Fibroblast of the aortic adventitia (primary cell): ENCODE measurements at places on chromosomes 12 and 14.

- no peak for DNase-seq
These were observed 1.2 kb downstream of the WNT5B start for GRCh38 chr12:1630133-1630826.

- DNase-seq: peak; percentile 81
These were observed 115.7 kb downstream of the DIO2 start for GRCh38 chr14:80095623-80096022.

GRCh38 chr12:40762072-40762471, 69.8 kb downstream of the CNTN1 start:
- no peak for DNase-seq

DNA sequence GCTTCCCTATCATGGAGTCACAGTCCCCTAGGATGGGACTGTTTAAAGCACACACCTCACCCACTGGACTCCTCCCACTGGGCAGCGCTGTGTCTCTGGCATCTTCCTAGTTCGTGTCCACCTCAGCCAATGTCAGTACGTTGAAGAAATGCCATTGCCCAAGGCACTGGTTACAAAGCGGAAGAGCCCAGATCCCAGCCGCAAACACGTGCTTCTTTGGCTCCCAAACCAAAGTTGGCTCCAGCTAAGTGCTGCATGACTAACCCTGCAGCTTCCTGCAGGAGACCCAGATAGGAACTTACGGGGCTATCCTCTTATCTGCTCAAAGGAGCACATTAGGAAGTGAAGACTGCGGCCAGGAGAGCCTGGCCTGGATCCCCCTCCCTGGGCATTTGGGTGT, 9.3 kb downstream of the SYNE3 start:
- DNase-seq: peak; percentile 97

DNA sequence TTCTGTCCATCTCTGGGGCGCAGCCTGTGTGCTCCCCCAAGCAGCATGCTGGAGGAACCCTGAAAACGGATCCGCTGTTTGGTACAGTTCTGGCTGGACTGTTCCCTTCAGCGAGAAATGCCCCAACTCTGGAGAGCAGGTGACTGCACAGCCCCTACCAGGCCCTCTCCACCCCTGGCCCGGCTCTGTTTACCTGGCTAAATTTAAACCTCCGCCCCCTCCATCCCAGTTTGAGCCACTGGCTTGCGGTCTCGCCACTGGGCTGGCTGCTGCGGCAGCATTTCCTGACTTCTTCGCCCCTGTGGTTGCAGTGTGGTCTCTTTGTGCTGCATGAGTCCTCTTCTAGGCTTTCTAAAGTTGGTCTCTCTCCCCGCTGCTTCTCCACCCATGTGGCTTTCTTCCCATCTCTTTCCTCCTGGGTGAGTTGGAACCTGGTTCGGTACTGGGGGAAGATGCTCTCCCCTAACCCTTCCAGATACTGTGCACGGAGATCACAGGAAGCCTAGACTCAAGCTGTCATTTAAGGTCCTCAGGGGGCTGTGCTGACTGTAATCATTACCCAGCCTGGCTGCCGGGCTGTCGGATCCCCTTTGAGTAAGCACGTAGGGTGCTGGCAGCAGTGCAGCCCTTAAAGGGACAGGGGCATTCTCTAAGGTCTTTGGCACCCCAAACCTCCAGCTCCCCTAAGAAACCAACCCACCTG, 60.6 kb downstream of the FBXL14 start:
- peak; percentile 60 for DNase-seq

GRCh38 chr14:104444159-104445030, 135.2 kb upstream of the C14orf180 start:
- DNase-seq: no peak

DNA sequence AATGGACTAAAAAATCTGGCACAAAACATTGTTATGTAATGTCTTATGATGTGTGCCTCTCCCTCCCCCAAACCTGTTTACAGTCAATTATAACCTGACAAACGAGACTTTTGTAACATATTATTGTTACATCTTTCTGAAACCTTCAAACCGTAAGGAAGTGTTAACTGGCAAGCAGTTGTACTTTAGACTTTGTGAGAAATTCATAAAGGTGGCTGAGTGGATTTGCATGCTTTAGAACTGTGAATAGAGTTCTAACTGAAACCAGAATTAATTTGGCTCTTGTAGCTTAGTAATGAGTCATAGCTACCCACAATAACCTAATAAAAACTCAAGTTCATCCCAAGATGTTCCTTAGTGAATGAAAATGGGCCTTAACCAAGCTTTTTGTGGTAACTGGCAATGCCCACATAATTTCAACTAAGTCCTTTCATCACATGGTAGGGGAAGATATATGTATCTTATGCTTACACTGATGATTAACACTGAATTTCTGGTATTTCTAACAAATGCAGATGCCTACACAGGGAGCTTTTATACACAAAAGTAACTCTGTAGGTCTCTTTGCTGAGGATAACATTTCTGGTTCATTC, 29.7 kb downstream of the RAD9B start:
- peak; percentile 60 for DNase-seq

DNA sequence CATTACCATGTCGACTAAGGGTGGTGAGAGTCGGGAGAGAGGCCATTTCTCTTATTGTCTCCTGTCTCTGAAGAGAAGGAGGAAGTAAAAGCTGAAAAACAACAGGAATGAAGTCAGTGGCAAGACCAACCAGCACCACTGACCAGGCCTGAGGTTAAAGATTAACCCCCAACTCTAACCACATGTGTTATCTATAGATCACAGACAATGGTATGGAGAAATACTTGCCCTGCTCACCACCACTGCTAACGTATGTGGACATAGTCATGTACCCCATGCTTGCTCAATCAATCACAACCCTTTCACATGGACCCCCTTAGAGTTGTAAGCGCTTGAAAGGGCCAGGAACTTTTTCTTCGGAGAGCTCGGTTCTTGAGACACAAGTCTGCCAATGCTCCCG, 690.9 kb upstream of the LMO3 start:
- no peak for DNase-seq

DNA sequence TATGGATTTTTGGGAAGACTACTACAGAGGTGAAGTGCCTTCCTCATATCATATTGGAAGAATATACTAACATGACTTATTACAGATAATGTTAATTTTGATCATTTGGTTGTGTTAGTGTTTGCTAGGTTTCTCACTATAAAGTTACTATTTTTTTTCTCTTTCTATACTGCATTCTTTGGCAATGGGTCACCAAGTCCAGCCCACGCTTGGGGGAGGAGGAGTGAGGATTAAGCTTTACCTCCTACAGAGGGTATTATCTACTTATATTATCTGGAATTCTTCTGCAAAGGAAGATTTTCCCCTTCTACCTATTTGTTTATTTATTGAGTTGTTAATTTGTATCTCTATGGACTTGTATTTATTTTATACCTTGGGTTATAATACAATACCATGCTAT, 31.5 kb downstream of the SCN8A start:
- peak; percentile 35 for DNase-seq

- DNase-seq: no peak
These were observed 39.2 kb downstream of the NPAS3 start for GRCh38 chr14:32977913-32978312.

DNA sequence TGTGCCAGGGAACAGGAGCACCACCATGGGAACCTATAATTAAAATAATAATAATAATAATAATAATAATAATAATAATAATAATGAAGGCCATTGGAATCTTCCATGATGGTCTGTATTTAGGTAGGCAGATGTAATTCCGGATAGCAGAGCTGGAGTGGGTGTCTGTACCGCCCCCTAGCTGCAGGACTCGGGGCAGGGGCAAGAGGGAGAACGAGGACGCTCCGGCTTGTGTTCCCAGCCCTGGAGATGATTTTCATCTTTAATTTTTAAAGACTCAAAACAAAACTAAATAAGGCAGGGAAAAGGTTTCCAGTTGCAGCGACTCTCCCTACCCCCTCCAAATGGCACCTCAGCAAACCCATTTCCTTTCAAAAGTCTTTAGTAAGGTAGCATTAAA, 501.1 kb downstream of the VRK1 start:
- no peak for DNase-seq

GRCh38 chr14:94542111-94542810, 19.0 kb upstream of the SERPINA4 start:
- no peak for DNase-seq

DNA sequence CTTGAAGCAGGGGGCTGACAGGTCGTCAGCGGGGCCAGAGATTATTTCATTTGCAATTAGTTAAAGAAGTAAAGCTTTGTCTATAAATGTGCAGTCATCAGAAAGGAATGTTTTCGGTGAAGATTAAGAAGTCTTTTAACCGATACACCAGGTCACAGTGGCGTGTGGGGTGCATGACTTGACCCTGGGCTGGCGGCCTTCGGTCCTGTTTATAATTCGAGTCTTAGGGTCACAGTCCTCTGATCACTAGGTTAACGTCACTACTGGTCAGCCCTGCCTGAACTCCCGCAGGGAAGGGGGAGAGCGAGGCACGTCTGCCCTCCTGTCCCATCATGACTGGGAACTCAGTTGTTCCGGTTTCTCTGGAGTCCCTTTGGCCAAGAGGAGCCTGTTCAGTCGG, 5.0 kb upstream of the C14orf180 start:
- DNase-seq: no peak
